ACHN (cell line): ENCODE measurements at places on chromosomes 11 and 22.

GRCh38 chr11:19739872-19740271 is 27.2 kb downstream of the NAV2 start:
- peak; percentile 14 for DNase-seq

GRCh38 chr22:33012833-33013450 is 45.2 kb downstream of the SYN3 start:
- no peak for DNase-seq

DNA sequence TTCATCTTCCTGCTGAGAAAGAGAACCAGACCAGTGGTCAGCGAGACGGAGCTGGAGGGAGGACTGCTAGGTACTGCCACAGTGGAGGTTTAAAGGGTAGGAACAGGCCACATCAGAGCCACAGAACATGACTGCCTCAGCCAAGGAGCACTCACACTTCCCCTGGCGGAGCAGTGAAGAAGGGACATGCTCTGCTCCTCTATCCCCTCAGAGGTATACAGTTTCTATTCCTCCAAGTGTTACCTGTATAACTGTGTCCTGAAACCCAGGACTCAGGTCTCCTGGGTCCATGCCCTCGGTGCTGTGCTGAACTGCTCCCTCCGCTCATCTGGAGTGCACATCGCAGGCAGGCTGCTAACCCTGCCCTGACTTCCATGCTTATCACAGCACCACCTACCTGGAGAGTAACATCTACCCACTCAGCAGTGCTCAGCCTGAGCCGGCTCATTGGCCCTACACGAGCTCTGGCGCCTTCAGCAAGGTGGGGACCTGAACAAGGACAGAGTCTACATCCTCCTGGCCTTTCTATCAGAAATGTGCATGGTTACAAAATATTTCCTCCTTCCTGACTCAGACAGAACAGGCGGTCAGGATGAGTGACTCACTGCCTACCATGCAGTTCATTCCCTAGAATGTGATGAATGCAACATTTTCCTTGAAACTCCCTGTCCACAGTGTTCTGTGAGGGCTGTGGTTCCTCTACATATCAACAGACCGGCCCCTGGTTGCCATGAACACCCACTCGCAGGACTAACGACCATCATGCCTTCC is 52.9 kb downstream of the C11orf58 start:
- peak; percentile 90 for DNase-seq

DNA sequence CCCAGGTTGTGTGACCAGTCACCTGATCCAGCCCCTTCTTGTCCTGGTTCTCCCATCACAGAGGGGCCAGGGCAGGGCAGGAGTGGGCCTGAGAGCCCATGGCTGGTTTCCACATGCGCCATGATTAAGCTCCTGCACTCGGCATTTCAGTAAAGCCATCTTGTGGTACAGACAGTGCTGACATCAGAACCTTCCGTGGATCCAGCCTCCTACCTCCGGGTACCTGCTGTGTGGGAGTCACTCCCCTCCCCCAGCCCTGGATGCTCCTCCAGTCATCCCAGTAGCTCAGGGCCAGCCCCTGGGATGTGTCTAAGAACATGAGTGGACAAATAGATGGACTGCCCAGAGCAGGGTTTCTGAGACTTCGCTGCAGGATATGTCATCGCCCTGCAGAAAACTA is 22.1 kb upstream of the MGAT3 start:
- DNase-seq, result no peak

- no peak for DNase-seq
Measured at GRCh38 chr11:118892514-118892913, 8.8 kb downstream of the CXCR5 start.
